ENCODE measurements at places on chromosomes 12 and 14. TPM values are rescaled to one million over a fixed set of nuclear protein-coding genes. Genes with fewer than 3 reads are reported as not detected.
A peak's percentile ranks its signal among the peaks of the same experiment; 100 is the strongest.

DNA sequence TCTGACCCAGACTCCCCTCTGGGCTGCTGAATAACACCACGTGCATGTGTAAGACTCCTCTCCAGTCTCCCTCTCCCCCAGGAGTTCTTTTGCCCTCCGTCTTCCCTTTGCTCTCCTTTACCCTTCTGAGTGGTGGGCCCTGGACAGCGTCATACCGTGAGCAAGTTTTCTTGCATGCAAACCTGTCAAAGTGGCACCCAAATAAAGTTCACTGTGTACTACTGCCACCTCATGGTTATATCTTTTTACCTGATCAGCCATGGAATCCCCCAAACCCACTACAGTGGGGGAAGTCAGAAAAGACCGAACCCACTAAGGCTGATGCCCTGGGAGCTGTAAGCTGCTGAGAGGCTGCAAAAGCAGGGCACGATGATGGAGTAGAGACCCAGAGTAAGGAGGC is 131.1 kb upstream of the VRK1 start:
- DNase-seq: no peak

- no peak for DNase-seq
Measured at GRCh38 chr12:1553987-1554982, 40.1 kb downstream of the FBXL14 start.

DNA sequence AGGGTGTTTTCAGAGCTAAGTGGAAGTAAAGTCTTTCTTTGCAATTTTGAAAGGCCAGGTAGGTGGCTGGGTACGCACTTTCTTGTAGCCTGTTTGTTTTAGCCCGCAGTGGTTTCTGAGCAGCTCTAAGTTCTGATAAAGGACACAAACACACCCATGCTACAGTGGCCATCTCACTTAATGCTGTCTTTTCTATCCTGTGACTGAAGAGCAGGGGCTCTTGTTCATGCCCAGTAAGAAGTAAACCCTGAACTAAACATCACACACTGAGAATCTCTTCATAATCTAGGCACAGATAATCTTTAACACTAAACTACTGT is 427.2 kb downstream of the RAD51B start:
- DNase-seq: no peak

GRCh38 chr12:55654511-55655214 is 18.0 kb downstream of the OR10P1 start:
- no peak for DNase-seq

DNA sequence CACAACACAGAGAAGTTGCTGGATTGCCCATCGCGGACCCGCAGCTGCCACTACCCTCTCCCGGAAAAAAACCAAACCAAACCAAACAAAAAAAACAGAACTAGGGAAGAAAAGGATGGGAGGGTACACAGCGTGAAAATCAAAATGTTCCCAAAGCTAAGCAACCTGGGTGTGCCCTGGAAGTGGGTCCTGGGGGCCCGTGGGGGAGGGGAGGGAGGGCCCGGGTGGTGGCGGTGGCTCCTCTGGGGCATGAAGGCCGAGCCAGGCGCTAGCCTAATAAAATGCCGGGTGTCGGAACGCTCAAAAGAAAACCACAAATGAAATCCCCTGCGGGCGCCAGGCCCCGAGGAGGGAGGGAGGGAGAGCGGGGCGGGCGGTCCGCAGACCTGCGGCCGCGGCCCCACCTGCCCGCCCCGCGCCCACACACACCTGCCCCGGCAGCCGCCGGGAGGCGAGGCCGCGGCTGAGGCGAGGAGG is 787 bp downstream of the HECTD4 start:
- DNase-seq: peak; percentile 56

The NR1H4 gene
- not detected for polyA plus RNA-seq

DNA sequence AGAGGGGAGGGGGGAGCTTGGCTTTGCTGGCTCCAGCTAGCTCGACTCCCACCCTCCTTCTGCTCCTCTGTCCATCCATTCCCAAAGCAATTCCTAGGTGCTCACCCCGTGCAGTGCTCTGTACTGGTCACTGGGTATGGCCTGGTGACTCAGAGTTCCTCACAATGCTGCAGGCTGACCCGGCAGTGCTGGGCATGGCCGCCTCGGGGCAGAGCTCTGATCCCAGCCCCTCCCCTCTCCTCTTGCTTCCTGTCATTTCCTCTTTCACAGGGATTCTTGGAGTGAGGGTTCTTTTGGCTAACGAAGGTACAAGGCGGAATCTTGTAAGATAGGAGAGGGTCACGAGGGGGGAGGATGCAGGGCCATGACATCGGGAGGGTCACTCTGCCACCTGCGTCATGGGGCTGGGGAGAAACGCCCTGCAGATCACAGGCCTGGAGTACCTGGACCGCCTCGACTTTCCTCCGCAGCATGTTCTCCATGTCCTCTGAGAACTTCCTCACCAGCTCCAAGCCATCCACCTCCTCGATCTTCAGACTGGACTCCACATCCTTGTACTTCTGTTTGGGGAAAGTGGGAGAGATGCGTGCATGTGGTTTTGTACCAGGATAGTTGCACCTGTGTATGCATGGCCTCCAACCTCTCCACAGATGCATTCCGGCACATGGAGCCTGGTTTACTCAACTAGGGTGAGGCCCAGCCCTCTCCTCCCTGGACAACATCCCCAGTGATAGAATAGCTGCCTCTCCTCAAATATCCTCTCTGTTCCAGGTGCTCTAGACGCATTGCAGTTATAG is 5.7 kb downstream of the CACNA2D4 start:
- DNase-seq: no peak

DNA sequence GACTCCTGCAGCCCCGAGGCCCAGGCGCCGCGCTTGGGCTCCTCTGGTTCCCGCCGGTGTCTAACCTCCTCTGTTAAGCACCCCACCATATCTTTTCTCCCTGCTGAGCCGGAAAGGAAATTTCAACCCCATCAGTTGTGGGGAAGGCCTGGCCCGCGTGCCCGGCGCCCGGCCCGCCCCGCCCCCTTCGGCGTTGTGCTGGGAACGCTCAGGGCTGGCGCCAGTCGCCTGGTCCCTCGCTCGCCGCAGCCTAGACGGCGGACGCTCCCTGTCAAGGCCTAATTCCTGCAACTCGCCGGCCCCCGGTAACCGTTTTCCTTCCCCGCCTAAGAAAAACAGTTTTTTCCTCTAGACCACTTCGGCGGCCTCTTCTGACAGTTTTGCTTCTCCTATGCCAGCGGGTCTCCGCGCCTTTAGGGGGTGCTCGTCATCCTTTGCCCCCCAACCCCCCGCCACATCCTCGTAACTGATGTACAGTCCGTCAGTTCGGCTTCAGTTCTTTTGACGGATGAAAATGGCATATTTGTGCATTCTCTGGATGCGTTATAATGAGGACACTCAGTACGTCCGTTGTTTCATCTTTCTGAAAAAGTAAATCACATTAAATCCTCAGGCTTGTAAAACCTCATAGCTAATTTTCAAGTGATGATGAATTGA is 506 bp upstream of the NAP1L1 start:
- DNase-seq: peak; percentile 86

GRCh38 chr14:106268013-106268727 is 741.8 kb downstream of the TMEM121 start:
- no peak for DNase-seq

DNA sequence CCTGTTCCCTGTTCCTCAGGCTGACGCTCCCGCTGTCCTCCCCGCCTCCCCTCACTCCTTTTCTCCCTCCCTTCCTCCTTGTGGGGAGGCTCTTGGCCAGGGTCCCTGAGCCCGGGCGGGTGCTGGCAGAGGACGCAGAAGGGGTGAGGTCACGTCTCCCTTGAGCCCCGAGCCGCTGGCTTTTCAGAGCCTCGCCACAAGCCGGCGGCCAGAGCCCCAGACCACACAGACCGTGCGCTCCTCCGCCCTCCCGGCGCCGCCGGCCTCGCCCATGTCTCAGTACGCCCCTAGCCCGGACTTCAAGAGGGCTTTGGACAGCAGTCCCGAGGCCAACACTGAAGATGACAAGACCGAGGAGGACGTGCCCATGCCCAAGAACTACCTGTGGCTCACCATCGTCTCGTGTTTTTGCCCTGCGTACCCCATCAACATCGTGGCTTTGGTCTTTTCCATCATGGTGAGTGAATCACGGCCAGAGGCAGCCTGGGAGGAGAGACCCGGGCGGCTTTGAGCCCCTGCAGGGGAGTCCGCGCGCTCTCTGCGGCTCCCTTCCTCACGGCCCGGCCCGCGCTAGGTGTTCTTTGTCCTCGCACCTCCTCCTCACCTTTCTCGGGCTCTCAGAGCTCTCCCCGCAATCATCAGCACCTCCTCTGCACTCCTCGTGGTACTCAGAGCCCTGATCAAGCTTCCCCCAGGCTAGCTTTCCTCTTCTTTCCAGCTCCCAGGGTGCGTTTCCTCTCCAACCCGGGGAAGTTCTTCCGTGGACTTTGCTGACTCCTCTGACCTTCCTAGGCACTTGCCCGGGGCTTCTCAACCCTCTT is at the start of gene TMEM233:
Gene TMEM233, plus strand, starts transcription at position 197 of the 821 bp plus-strand sequence. Its CDS starts 75 bp downstream, at position 272.
- DNase-seq: peak; percentile 94

- no peak for DNase-seq
Measured at GRCh38 chr14:51884086-51884927, 23.9 kb downstream of the GNG2 start.

GRCh38 chr12:106583242-106584103 is 669 bp downstream of the RFX4 start:
- no peak for DNase-seq

DNA sequence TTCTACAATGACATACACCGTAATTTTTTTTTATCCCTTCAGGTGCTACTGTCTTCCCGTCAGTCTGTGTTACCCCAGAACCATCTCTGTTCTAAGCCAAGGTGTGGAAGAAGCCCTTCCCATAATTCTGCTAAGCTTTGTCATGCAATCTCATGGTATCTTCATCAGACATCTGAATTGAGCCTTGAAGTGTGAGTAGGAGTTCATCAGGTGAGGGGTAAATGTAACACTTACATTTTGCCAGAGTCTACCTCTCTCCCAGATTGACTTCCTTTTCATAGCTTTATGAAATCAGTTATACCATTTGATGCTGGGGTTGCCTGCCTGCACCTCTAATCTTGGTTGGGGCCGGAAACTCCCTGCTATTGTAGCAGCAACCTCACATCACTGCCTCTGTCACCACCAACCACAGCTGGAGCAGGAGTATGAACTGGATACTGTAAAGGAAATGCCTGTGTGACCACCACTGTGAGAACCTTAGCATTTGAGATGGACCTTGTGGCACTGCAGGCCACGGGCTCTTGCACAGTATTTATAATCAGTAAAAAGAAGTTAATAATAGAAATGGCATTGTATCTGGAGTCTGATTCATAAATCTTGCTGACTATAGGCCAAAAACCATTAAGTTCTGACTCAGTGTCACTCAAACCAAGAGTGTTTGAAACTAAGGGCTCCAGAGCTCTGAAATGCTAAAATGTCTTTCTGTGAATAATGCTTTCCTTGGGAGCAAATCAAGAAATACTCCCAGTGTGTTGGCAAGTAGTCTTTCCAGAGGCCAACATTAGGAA is 58.7 kb upstream of the STK38L start:
- DNase-seq: no peak

DNA sequence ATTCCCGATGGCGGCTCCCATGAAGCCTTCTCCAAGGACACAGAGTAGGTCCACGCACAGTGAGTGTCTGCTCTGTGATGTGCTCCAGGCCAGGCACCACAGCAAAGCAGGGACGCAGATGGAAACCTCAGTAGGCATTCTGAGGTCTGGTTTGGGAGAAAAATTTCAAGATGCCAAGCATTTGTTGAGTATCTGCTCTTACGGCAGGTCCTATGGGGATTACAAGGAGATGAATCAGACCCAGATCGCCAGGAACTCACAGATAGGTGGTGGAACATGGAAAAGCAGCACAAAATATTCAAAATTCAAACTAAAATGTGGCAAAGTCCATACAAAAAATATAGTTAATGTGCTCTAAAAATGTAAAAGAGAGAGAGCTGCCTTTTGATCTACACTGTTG is 684.9 kb upstream of the TMEM132C start:
- no peak for DNase-seq

DNA sequence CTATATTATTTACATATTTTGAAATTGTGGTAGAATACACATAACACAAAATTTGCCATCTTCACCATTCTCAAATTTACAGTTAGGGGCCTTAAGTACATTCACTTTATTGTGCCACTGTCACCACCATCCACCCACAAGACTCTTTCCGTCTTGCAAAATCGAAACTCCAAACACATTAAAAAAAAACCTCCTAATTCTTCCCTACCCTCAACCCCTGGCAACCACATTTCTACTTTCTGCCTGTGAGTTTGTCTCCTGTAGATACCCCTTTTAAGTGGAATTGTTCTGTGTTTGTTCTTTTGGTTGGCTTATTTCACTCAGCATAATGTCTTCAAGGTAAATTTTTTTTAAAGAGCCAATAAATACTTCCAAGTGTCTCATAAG is 31.6 kb upstream of the AMIGO2 start:
- DNase-seq: no peak

- DNase-seq: peak; percentile 66
Measured at GRCh38 chr14:93007225-93007997, 84.5 kb downstream of the CHGA start.

- no peak for DNase-seq
Measured at GRCh38 chr12:81957631-81958030, 198.5 kb upstream of the PPFIA2 start.

GRCh38 chr12:128840862-128841468 is 12.3 kb upstream of the GLT1D1 start:
- no peak for DNase-seq

GRCh38 chr12:77514511-77514910 is 316.2 kb upstream of the NAV3 start:
- no peak for DNase-seq
